GM13977 (cell line): ENCODE measurements at places on chromosomes 4 and X.
A peak's percentile ranks its signal among the peaks of the same experiment; 100 is the strongest.

- peak; percentile 25 for DNase-seq
Measured at GRCh38 chrX:54891573-54891972, 29.1 kb upstream of the TRO start.

GRCh38 chr4:183658362-183659028 lies 490 bp downstream of the RWDD4 start:
- DNase-seq = peak; percentile 47

GRCh38 chr4:7773401-7774180 lies 166.1 kb downstream of the AFAP1 start:
- DNase-seq = no peak

DNA sequence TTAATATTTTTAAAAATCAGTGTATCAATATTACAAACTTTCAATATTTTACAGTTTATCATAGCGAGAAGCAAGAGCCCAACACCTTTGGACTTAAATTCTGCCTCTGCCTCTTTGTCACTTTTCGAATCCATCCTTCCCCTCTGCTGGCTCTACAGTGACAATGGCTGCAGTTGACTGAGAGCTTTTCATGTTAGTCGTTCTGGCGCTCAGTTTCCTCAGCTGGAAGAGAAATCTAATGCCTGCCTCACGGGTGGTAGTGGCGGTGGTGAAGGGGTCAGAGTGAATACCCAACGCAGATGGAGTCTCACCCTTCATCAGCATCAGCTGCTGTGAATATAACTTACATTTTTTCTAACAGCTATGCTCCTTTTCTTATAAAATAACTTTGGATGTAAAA lies 144.8 kb downstream of the NWD2 start:
- no peak for DNase-seq

DNA sequence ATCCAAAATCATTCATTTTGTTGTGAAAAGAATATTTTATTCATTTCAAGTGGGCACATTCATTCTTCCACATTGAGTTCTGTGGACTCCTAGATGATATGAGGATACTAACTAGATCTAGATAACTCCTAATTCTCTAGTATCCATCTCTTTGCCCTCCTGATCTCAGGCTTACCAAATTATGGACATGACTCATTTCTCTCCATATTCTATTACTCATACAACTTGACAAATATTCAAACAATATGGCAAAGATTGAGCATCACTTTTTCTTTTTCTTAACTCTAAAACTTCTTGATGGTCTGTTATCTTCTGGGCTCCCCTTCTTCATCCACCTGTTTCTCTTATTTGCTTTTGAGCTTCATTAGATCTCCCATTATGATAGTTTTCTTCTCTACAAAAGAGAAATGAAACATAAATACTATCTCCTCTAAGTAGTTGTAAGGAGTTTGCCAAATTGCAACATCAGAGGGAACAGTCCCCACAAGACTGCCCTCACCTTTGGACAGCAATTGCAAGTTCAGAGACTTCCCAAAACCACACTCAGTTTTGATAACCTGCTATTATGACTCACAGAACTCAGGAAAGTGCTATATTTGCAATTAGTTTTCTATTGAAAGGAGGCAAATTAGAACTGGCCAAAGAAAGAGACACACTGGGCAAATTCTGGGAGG lies 422.9 kb downstream of the SPRY1 start:
- no peak for DNase-seq

DNA sequence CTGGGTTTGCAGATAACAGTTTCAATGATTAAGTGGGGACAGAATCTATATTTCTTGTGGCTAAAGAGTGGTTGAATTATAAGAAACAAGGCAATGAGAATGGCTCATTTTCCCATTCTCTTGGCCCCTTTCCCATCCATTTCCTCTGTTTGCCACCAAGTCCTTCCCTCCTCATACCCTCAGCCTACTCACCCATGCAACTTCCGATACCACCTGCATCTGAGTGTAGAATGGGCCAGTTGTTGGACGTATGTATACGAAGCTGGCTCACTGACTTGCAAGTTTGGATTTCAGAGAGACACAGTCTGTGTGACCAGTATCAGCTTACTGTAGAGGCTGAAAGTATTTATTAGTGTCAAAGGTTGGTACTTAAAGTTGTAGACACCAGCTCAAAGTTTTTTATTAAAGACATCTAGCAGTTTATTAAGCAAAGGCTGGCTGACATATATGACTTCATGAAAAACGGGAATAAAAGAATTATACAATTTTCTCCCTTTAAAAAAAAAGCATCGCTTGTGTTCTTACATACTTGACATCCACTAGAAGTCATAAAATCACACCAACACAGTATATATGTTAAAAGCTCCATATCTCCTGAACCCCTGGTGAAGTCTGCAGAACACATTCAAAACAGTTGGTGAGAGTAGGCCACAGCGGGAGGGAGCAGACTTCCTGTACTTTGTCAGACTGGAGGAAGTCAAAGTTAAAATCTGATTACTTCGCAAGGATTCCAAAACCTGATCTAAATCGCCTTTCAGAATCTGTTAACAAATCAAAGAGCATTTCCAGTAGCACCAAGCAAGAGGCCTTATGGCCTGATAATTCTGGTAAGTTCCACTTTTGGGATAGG lies 22.4 kb upstream of the STIM2 start:
- DNase-seq = no peak

GRCh38 chrX:72124540-72125201 lies 7.0 kb downstream of the RTL5 start:
- no peak for DNase-seq

- no peak for DNase-seq
Measured at GRCh38 chr4:65071564-65071963, 598.7 kb downstream of the EPHA5 start.

DNA sequence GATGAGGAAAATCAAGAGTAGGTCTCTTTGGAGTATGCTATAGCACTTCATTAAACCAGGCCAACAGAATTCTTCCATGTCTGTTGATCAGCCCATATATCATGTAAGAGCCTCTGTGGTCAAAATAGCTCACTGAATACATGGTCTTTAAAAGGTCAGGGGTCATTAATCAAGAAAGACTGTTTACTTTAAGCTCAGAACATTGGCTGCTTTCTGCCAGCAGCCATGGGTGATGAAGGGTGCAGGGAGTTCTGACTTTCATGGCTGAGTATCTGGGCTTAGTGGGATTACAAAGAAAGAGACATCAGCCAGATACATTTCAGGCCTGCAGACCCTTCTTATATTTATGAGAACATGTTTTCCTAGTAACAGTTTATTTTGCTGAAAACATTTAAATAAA lies 7.1 kb upstream of the C4orf54 start:
- no peak for DNase-seq

DNA sequence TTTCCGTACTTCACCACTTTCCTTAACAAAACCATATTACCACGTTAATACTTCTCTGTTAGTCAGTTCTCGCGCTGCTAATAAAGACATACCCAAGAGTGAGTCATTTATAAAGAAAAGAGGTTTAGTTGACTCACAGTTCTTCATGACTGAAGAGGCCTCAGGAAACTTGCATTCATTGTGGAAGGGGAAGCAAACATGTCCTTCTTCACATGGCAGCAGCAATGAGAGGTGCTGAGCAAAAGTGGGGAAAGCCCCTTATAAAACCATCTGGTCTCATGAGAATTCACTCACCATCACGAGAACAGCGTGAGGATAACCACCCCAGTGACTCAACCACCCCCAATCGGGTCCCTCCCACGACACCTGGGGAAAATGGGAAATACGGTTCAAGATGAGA lies 289.8 kb upstream of the CLNK start:
- no peak for DNase-seq

DNA sequence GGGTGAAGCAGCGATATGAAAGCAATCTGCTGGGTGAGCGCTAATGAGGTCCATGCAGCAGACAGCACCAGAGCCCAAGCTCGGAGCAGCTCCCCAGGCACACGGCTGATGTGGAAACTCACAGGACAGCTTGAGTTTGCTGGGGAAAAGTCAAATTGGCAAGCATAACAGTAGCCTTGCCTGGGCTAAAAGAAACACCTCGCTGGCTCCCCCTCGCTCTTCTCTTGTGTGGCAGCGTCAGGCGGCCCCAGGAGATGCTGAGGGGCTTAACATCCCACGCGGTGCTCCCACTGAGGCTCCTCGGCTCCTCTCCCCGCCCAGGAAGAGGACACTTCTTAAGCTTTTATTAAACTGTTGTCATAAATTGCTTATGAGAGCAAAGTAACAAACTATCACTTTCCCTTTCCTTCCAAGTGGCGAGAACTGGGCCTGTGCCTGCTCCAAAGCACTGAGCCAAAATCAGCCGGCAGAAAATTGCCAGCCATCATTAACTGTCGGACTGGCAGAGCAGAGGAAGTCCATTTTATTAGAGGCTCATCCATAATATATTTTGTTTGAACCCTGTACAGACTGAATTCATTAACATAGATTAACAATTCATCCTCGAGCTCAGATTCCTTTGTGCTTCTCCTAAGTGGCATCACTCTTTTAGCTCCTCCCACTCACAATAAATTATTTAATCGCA lies 111.4 kb downstream of the TSPAN5 start:
- no peak for DNase-seq

GRCh38 chr4:131258361-131258760 lies 1890.7 kb upstream of the PCDH10 start:
- no peak for DNase-seq

GRCh38 chr4:169201222-169202144 lies 69.3 kb downstream of the SH3RF1 start:
- DNase-seq = no peak

- DNase-seq = no peak
Measured at GRCh38 chr4:76747563-76747962, 150.4 kb downstream of the SOWAHB start.

DNA sequence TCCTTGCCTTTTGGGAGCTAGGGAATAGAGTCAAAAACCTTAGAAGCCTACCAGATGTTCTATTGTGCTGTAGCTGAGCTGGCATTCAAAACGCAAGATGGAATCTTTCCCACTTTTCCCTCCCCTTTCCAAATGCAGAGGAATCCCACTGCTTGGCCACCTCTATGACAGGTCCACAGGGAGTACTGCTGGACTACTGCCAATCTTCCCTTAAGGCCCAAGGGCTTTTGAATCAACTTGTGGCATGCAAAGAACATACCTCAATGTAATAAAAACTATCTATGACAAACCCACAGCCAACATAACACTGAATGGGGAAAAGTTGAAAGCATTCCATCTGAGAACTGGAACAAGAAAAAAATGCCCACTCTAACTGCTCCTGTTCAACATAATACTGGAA lies 139.2 kb upstream of the AGTR2 start:
- no peak for DNase-seq

GRCh38 chr4:1871471-1872021 lies 353 bp downstream of the NSD2 start:
- peak; percentile 67 for DNase-seq

DNA sequence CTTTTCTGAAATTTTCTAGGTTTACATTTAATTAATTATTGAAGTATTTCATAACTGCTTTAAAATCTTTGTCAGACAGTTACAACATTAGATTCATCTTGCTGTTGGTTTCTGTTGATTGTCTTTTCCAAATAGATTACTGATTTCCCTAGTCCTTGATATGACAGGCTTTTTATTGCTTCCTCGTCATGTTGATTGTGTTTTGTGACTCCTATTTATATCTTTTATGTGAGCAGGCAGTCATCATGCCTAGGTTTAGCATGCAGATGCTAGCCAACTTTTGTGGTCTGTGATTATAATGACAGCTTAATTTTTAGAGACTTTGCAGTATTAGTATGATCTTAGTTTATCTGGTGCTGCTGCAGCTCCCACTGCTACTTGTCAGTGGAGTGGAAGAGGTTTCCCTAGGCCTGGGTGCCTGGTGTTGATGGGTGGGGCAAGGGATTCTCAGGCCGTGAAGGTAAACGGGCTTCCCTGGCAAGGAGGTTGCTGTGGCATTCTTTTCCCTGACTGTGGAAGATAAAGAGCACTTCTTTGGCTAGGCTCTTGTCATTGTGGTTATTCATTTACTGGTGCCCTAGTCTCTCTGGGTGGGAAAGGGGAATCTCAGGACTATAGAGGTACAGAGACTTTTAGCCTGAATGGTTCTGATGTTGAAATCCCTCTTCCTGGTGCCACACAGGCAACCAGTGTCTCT lies 65.7 kb downstream of the SERPINA7 start:
- DNase-seq = no peak

DNA sequence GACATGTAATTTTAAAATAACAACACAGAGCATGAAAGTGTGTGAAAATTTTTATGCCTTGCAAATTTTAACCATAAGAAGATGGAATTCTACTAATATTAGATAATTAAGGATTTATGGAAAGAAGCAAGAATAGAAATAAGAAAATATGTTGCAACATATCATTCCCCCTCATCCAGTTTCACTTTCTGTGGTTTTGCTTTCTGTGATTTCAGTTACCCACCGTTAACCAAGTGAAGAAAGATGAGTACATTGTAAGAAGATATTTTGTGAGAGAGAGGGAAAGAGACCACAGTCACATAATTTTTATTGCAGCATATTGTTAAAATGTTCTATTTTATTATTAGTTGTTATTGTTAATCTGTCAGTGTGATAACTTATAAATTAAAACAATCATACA lies 77.9 kb downstream of the ADAM29 start:
- no peak for DNase-seq

GRCh38 chr4:823761-824460 lies 2.0 kb downstream of the CPLX1 start:
- no peak for DNase-seq

- no peak for DNase-seq
Measured at GRCh38 chrX:9824554-9824953, 38.3 kb downstream of the SHROOM2 start.

- DNase-seq = no peak
Measured at GRCh38 chr4:123339507-123340380, 56.9 kb upstream of the SPRY1 start.

GRCh38 chrX:156005144-156005543 lies 7.6 kb downstream of the IL9R start:
- DNase-seq = no peak

- DNase-seq = no peak
Measured at GRCh38 chrX:119406776-119407175, 7.6 kb downstream of the SLC25A43 start.

DNA sequence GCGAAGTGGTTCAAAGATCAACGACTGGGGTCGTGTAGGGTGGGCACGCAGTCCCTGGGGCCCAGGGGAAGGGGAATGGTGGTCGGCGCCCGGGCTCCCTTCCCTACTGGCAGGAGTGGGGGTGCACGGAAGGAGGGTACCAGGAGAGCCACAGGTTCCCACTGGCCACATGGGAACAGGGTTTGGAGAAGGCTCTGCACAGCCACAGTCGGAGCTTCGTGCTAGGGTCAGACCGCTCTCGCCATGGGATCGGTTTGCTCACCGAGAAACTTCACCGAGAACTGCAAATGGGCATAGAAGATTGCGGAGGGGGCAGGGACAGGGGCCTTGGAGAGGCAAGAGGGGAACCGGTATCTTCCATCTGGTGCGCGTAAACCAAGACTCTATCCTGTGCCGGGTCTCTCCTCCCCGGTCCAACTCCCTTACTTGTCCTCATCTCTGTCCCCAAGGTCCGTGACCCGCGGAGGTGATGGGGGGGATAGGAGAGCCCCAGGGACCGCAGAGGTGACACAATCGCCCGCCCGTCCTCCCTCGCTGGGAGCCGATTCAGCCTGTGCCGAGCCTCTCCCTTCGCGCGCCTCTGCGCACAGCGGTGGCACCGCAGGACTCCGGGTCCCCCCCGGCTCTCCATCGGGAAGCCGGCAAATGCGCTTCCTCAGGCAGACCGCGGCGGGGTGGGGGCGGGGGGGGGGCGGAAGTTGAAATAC lies 1.0 kb downstream of the SCD5 start:
- peak; percentile 32 for DNase-seq
